AG04449 (cell line): ENCODE measurements at places on chromosomes 4 and X.

GRCh38 chr4:142121448-142122350, 485.3 kb downstream of the IL15 start:
- no peak for DNase-seq

GRCh38 chrX:70088751-70089150, 26.5 kb downstream of the OTUD6A start:
- DNase-seq = no peak

DNA sequence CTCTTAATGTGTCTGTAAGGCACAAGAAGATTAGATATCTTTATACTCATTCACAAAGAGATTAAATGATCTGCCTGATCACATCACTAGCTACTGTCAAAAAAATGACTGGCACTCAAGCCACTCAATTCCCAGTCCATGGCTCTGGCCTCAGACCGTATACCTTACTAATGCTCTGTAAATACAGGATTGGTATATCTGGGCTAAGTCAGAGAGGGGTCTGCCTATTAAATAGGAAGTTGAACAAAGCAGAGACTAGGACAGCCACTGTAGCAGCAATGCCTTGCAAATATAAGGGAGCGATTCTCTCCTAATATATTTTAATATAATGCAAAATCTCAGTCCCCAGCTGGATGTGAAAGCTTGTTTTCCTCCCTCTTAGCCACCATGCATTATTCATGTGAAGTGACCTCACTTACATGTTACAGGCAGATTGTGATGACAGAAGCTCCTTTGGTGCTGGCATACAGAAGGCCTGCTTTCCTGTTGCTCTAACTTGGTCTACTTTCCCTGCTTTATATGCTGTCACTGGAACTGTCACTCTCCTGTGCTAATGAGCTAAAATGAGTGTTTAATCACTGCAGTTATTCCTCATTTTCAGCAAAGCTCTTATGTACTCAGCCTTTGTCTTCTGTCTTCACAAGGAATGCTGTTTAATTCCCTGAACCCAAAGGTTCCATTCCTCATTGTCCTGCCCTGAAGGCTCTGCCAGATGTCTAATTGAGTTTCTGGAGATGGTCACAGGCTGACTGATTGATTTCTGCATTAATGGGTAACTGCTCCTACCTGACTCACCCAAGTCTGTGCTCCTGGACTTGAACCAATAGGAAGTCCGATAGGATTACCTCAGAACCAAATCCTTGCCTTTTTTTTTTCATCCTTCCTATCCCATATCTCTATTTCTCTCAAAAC, 578.2 kb downstream of the KLHL13 start:
- DNase-seq = no peak

- DNase-seq = no peak
Measured at GRCh38 chrX:156002507-156002906, 5.0 kb downstream of the IL9R start.

DNA sequence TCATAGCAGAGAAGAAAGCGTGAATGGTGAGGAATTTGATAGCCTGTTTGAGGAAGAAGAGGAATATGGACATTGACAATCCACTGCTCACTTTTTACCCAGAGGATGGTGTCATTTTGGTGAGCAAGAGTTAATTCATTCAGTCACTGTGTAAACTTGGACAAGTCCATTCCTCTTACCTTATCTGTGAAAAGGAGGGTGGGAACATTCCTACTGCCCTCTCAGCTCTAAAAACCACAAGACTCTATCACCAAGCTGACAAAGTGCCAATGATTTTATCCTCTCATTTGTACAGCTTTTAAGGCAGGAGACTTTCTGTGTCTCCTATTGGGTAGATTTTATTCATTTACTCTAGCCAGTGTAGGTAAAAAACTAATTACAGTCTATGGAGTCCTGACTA, 103.8 kb downstream of the LUZP4 start:
- DNase-seq = no peak

GRCh38 chr4:41718907-41719306, 29.6 kb downstream of the PHOX2B start:
- DNase-seq = peak; percentile 5

DNA sequence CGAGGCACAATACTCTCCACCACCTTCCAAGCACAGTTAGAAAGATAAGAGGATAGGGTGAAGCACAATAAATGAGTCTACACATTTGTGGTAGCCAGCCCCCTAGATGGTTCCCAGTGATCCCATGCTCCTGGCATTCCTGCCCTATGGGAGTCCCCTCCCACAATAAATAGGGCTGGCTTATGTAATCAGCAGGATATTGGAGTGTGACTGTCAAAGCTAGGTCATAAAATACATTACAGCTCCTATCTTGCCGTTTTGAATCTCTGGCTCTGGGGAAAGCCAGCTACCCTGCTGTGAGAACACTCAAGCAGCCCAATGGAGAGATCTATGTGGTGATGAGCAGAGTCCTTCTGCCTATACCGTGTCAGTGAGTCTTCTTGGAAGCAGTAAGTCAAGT, 198.7 kb upstream of the NOCT start:
- no peak for DNase-seq

DNA sequence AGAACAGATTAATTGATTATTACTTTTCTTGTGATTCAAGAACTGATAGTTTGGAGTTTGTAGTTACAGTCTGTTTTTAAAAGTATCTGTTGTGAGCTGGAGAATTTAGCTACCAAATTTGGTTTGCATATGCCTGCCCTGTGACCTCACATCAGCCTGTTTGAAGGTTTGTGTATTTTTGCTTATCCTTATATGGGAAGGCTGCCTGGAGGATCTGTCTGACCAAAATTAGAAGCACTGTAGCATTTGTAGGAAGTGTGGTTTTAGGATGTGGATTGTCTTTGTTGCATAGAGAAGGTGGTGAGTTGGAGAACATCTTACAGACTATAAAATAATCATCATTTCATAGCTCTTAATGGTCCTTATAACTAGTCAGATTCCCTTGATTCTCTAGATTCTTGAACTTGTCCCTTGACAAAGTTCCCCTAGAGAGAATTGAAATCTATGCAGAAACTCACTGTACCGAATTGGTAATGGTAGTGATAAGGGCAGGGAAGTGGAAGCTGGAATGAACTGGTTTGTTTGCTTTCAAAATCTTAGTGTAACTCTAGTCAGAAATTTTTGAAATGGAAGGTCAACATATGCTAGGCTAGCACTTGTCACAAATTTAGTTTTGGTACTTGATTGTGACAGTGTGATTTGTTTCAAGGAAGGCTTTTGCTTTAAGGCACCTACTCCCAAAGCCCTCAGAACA, 57.3 kb downstream of the SH3BGRL start:
- DNase-seq = no peak

DNA sequence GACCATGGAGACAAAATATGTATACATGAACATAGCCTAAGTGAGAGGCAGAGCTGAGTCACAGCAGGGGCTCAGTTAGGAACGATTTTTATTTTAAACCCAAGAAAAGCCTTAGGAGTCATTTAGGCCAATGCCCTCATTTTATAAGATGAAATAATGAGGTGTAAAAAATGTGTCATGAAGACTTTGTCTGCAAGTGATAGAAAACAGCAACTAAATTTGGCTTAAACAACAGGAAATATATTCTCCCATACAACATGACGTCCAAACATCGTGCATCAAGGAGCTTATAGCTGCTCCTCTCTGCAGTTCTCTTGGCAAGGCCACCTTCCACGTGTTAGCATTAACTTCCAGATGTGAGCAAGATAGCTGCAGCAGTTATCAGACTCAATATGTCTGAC, 16.8 kb downstream of the SCFD2 start:
- DNase-seq = no peak

DNA sequence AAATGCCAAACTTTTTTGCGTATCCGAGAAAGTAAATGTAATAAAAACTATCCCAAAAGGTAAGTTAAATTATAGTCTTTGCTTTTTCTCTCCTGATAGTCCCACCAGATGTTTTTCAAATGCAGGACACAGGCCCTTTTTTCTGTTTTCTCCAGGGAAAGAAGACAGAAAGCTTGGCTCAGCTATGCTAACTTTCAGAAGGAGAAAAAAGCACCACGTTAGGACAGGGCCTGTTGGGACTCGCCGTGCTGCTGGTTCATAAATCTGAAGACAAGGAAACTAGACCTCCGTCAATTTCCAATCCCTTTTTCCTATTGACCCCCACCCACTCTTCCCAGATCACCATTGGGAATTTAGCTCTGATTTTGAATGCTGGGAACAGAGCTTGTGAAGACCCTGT, 220.9 kb upstream of the SFRP2 start:
- DNase-seq = no peak

- no peak for DNase-seq
Measured at GRCh38 chrX:111892375-111892774, 16.4 kb downstream of the TRPC5OS start.

- DNase-seq = no peak
Measured at GRCh38 chr4:113776016-113776415, 14.5 kb upstream of the CAMK2D start.
